Activated naive CD4-positive, alpha-beta T cell (primary cell): ENCODE measurements at places on chromosomes 6 and 20.

DNA sequence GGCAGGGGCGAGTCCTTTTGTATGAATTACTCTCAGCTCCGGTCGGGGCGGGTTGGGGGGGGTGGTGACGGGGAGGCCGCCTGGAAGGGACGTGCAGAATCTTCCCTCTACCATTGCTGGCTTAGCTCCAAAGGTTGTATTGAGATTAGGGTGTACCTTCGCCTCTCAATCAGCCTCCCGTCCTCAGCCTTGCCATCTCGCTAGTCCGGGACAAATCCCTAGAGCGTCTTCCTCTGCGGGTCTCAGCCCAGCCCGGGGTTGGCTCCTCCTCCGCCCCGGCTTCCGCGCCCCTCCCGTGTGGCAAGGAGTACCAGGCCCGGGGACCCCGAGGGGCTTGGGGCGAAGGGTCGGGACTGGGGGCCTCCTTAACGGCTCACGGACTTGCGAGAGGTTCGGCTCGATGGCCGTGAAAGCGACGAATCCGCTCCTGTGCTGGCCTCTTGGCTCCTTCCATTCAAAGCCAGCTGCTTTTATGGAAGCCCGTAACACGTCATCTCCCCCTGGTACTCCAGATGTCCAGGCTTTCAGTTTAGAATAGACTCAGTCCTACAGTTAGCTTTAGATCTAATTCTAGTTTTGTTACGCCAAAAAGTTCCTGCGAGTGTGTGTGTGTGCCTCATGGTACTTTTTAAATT lies 636 bp upstream of the EEF1A1 start:
- DNase-seq: no peak

- DNase-seq: no peak
Observed at GRCh38 chr6:12401200-12401599, 111.0 kb downstream of the EDN1 start.

GRCh38 chr6:158666628-158667359 lies 16.9 kb downstream of the SYTL3 start:
- DNase-seq: no peak

- no peak for DNase-seq
Observed at GRCh38 chr6:150857062-150857944, 8.2 kb upstream of the MTHFD1L start.

GRCh38 chr6:157460182-157460999 lies 79.4 kb downstream of the ZDHHC14 start:
- no peak for DNase-seq

DNA sequence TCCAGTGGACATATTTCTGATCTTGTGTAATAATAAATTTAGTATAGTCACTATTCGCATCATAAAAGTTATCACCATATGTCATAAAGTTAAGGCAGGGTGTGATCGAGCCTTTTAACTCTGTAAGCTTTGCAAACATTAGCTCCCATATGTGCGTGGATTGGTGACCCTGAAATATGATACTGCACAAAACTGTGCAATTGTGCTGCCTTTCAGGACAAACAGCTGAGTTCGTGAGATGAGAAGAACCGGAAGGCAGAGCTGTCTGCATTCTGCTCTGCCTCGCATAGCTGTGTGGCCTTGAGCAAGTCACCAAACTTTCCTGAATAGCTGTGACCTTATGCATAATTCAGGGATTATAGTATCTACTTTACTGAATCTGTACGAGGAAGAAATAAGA lies 3.2 kb upstream of the PLEKHG1 start:
- DNase-seq: no peak

DNA sequence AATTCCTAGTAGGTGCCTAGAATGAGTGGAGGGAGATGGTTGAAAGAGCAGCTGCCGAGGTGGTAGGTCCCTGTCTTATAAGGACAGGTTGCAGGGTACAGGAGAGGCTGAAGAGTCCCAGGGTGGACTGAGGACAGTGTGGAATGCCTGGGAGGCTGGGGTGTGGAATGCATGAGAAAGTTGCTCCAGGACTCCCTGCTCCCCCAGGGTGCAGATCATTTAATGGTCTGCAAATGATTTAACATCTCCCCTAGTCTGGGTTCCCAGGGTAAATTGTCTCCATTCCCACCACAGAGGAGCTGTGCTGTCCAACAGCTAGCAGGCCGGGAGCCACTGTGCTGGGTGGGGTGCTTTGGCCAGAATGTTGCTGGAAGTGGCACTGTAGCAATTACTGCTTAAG lies 76.0 kb downstream of the CD83 start:
- no peak for DNase-seq

DNA sequence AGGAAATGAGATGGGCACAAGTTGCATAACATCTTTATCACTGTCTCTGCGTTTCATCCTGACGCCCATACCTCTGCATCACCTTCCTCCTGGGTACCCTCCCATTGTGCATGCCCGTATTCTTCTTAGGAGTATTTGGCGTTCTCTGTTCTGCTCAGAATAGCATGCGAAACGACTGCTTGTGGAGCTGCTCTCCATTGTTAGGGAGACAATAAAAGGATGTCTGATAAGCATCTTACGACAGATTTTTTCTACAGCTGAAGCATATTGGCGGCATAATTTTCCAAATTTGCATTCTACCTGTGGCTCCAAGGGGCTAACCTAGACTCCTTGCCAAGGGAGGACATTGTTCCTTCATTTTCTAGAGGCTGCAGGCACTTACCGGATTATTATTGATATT lies 118.6 kb downstream of the EDN1 start:
- no peak for DNase-seq

GRCh38 chr6:144581812-144582537 lies 296.8 kb downstream of the UTRN start:
- no peak for DNase-seq

DNA sequence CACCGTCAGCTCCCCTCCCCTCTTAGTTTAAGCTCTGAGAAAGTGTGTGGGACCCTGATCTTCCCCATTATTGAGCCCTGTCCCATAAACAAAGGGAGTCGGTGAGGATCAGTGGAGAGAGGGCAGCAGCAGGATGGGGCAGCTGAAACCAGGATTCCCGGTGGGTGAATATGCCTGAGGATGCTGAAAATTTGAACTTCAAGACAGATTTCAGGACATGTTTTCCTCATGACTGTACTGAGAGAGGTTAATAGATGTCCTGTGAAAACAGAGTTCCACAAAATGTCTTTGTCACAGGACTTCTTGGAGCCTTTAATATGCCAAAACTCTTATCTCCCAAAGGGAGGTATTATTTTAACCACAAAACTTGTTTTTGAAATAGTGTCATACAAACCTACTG lies 53.5 kb upstream of the SLC22A16 start:
- no peak for DNase-seq

DNA sequence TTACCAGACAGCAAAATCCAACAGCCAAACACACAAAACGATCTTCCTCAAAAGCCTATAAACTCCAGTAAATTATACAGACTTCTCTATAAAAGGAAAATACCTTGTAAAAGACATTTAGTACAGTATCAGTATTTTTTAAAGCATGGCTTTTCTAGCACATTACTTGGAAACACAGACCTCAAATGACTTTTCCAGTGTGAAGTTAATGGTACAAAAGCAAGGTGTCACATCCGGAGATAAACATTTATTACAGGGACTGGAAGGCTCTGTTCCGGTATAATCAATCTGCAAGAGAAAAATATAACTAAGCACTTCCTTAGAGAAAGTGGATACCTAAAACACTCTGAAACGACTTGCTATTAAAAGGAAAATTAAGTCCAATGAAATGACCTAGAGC lies 17.1 kb downstream of the TMEM30A start:
- no peak for DNase-seq

- no peak for DNase-seq
Observed at GRCh38 chr20:40714916-40715315, 25.9 kb upstream of the MAFB start.

DNA sequence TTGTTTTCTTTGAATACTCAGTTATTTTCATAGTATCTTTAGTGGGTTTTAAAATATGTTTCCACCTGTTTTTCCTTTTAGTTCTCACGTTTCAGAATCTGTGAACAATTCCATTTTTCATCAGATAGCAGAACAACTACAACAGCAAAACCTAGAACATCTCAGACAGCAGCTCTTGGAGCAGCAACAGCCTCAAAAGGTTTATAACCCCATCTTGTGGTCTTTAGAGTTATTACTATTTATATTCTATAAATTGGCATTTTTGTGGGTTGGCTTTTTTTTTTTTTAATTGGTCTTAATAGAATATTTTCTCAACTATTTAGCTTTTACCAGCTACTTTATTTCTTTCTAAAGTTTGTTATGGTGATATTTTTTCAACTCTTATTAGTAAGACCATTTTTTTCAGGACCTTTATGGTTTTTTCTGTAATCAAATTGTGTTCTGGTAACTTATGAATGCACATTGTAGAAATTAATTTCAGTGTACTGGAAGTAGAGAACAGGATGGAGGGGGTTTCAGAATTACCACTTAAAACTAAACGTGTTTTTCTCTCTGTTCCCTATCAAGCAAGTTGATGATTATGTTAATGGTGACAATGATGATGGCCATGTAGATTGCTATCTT lies 72.2 kb downstream of the SCAF8 start:
- DNase-seq: no peak

DNA sequence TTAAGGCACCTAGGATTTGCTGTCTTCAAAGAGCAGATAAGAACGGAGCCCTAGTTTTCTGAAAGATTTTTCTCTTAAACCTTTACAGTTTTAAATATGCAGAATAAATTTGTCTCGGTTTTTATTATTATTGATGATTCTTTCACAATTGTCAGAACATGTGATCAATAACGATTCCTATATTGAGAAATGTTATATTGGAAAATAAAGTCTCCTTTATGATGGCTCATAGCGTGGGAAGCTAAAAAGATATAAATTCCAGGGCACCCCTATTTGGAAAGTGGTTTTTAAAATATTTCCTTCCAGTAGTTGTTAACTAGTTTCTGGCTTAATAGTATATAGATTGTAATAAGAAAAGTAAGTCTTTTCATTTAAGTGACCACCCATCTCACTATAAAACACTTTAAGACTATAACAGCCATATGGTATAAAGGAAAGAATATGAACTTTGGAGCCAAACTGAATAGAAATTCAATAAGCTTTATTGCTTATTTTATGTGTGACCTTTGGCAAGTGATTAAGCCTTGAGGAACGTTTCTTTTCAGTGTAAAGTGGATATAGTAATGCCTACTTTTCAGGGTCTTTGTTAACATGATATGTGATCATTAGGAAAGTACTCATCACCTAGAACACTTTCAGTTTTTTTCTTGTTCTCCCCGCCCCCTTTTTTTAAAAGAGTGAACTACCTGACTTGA lies 369.6 kb downstream of the LAMA2 start:
- no peak for DNase-seq

DNA sequence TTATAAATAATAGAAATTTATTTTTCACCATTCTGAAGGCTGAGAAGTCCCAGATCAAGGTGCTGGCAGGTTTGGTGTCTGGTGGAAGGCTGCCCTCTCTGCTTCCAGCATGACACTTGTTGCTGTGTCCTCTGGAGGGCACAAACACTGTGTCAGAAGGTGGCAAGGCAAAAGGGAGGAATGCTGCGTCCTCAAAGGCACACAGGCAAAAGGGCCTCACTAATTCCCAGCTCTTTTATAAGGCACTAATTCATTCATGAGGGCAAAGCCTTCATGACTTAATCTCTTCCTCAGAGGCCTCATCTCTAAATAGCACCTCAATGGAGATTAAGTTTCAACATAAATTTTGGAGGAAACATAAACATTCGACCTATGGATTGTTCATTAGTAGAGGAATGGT lies 209.5 kb upstream of the SMLR1 start:
- DNase-seq: no peak

DNA sequence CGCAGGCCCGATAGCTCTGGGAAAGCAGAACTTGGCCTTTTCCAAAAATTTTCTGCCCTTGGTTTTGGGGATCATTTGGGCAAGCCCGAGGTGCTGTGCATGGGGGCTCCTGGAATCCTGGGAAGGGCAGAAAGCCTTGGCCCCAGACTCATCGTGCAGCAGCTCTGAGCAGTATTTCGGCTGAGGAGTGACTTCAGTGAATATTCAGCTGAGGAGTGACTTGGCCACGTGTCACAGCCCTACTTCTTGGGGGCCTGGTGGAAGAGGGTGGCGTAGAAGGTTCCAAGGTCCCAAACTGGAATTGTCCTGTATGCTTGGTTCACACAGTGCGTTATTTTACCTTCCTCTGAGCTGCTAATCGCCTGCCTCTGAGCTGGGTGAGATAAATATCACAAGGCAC lies 1.1 kb upstream of the BMP2 start:
- no peak for DNase-seq

DNA sequence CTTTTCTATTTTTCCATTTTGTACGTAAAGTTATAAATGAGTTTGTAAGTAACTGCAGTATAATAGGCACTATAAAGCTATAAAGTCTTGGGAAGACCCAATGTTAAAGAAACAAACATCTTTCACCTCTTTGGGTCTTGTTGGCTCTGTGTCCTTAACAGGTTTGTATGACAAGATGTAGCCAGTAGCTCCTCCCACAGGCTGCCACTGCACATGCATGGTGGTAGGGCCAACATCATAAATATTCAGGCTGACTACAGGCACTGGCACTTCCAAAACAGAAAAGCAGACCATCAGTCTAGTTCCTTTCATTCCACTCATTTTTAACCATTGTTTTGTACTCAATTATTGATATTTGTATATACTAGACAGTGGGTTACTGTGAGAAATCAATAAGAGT lies 59.9 kb downstream of the COL12A1 start:
- no peak for DNase-seq

- no peak for DNase-seq
Observed at GRCh38 chr20:51190783-51191180, 167.9 kb upstream of the KCNG1 start.

DNA sequence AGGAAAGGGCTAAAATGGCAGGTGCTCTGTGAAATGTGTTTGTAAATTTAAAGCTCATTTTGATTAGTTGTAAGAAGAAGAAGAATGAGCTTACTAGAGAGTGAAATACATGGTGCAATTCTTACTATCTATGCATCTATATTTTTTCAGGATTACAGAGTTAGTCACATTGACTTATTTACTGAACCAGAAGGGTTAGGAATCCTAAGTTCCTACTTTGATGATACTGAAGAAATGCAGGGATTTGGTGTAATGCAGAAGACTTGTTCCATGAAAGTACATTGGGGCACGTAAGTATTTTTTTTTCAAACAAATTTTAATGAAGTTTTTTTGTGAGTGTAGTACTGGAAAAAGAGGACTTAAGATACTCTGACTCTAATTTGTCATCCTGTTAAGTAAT lies 99.3 kb downstream of the RTN4IP1 start:
- DNase-seq: no peak

DNA sequence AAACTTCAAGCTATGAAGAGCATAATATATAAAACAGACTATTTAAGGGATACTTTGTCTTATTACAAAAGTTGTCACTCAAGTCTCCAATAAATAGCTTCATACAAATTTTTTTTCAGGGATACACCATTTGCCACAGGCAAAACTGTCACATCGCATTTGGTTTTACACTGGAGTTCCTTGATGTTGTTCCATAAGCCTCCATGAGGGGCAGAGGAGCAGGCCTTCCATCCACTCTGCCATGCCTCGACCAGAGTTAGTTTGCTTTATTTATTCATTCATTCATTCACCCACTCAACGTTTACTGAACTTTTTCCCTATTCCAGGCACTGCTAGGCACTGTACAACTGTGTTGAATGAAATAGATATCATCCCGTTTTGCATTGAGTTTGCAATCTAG lies 246.6 kb downstream of the PHF3 start:
- DNase-seq: no peak

- no peak for DNase-seq
Observed at GRCh38 chr6:164121527-164121926, 707.0 kb downstream of the QKI start.

- no peak for DNase-seq
Observed at GRCh38 chr6:65182681-65183080, 524.3 kb downstream of the EYS start.

GRCh38 chr20:36272547-36273220 lies 33.5 kb upstream of the DLGAP4 start:
- no peak for DNase-seq

- DNase-seq: no peak
Observed at GRCh38 chr6:150622941-150623874, 23.5 kb downstream of the PLEKHG1 start.

GRCh38 chr6:845566-845965 lies 152.6 kb upstream of the EXOC2 start:
- no peak for DNase-seq
